ENCODE measurements at places on chromosomes 4 and X.

DNA sequence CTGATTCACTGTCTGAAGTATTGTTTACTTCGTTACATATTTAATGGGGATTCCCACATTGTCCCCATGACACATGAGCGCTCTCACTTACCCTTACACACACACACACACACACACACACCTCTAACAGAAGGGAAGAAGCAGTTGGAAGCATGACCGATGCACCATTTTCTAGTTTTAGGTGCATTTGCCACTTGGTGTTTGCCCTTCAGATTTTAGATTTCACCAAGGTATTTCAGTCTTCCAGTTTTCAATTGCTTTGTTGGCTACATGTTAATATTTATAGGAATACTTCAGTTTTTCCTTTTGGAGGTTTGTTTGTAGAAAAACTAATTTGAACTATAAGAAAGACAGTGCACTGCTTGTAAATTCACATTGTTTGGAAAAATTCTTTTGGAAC lies 3.1 kb downstream of the POU4F2 start:
- DNase-seq = no peak

GRCh38 chr4:54228056-54228527 lies 1.0 kb upstream of the PDGFRA start:
- DNase-seq = peak; percentile 97

GRCh38 chr4:182698212-182698611 lies 219.0 kb downstream of the DCTD start:
- DNase-seq = no peak

GRCh38 chrX:97267396-97268181 lies 383.9 kb downstream of the RPA4 start:
- DNase-seq = no peak

DNA sequence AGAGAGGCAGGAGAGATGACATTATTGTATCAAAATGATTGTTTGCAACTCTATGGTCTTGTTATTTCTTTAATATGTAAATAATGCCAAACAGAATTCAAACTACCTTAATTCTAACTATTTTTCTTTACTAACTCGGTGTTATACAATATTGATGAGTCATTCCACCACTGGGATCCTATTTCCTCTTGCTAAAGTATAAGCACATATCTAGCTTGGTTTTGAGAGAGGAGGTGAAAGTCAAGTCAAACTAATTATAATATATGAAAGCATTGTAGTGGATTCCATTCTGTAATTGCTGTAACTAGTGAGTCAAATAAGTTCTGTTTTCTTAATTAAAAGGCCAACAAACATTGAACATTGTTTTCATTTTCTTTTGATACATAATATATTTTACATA lies 837.6 kb downstream of the PDHA2 start:
- DNase-seq = no peak

DNA sequence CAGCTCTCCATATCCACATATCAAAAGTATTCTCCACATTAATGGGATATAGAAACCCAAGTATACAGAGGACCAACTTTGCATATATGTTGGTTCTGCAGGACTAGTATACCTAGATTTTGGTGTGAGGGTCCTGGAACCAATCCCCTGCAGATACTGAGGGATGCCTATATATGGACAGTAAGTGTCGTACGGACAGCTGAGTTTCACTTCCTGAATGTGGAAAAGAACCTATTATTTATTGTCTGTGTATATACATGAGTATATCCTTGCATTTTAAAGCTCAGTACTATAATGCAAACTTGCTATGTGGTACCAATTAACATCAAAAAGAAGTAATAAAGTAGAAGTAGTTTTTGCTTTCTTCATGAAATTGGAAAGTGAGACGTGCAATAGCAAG lies 101.9 kb downstream of the FBXW7 start:
- no peak for DNase-seq

DNA sequence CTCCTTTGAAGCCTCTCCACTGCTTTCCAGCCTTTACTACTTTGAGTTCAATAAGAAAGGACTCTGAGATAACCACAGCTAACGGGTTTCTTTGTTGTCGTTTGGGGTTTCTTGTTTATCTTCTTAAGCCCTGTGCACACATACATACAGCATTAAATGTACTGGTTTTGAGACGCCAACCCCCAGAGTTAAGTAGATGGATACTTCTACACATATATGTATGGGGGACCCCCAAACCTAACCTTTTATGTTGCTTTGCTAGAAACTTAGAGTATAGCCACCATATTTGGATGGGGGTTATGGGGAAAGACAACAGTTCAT lies 697 bp downstream of the CEP135 start:
- no peak for DNase-seq

GRCh38 chr4:123569541-123569940 lies 172.9 kb downstream of the SPRY1 start:
- DNase-seq = no peak

DNA sequence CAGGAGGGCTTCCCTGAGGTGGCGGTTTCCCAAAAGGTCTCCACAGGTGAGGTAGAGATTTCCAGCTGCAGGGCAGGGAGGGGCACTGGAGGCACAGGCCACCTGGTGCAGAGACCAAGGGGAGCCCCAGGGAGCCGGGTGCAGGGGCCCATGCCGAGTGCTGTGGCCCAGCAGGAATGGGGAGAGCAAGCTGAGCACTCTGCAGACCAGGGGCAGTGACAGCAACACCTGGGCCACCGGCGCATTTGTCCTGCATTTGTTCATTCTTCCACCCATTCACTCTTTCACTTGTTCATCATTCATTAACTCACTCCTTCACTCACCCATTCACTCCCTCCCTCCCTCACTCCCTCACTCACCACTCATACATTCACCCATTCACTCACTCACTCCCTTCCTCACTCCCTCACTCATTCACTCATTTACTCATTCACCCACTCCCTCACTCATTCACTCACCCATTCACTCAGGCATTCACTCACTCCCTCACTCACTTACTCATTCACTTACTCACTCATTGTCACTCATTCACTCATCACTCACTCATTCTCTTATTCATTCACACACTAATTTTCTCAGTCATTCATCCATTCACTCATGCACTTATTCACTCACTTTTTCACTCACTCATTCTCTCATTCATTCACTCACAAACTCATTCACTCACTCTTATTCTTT lies 16.3 kb downstream of the CPZ start:
- DNase-seq = no peak

GRCh38 chr4:13893211-13893610 lies 265.7 kb upstream of the BOD1L1 start:
- no peak for DNase-seq

GRCh38 chr4:152007111-152007510 lies 246.3 kb upstream of the GATB start:
- DNase-seq = no peak

DNA sequence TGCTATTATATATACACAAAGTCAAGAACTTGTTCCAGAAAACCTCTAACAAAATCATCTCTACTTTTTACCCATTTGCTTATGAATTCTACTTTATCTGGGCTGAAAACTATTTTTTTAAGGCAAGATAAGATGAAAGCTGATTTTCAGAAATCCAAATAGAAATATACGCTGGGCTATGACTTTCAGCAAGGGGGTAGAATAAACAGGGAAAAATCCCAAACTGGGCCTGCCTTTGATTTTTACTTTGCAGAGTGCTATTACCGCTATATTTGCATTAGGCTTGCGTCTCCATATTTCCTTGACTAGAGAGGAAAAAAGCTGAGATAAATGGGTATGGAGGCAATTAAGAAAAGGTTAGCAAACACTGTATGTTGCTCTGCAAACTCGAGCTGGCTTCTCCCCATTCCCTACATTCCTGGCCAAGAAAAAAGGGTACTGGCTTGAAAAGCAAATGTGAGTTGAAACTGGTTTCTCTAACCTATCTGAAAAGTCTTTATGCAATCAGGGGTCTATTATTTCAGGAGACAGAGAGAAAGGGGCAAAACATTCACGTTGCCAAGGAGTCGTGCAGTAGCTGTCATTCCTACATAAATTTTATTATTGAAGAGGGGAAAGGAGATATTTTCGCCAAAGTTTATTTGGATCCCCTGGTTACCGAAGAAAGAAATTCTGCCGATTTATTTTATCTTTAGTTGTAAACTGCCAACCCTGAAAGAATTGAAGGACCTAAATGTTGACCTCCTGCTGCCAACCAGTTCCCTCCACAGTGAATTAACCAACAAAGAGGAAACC lies 2.2 kb downstream of the TMEM47 start:
- no peak for DNase-seq

- DNase-seq = no peak
Measured at GRCh38 chr4:141002323-141002805, 130.9 kb downstream of the RNF150 start.

DNA sequence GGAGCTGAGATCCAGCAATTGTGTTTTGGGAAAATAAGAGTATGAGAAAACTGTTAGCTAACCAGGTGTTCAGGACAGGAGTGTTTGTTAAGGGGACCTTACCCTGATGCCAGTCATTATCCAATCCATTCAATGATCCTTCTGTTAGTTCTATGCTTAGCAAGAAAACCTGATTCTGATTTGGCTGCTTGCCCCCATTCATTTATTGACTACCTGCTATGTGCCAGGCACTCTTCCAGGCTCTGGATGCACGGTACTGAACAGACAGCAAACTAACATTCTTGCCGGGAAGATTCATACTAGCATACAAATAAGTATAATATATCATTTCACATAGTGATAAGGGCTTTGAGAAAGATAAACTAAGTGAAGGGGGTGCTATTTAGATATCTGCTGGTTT lies 1.0 kb upstream of the MECP2 start:
- no peak for DNase-seq

DNA sequence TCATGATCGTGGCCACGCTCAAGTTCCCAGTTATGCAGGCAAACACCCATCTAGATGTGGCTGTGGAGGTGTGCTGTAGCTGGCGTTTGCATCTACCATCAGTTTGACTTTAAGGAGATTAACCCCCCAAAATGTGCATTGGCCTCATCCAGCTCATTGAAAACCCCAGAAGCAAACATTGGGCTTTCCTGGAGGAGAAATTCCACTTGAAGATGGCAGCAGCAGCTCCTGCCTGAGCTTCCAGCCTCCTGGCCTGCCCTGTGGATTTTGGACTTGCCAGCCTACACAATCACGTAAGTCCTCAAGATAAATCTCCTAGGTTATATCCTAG lies 30.2 kb upstream of the SLC25A6 start:
- DNase-seq = no peak

- DNase-seq = no peak
Measured at GRCh38 chr4:39037491-39037825, 5.2 kb upstream of the TMEM156 start.

DNA sequence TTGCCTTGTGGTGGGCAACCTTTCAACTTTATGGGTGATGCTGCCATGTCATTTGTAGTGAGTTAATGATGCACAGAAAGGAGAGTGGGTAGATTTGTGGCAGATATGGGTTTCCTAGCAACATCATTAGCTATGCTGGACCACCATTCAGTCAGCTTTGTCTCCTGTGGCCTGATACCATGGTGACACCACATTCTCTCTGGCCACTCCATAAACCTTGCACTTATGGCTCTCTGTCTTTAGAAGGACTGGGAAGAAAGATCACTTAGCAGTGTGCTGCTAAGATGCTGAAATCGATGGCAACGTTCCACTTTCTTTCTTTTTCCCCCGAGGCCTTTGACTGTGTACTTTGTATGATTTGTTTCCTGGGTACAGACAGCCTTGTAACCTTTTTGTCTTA lies 95.0 kb upstream of the SOX3 start:
- DNase-seq = no peak

DNA sequence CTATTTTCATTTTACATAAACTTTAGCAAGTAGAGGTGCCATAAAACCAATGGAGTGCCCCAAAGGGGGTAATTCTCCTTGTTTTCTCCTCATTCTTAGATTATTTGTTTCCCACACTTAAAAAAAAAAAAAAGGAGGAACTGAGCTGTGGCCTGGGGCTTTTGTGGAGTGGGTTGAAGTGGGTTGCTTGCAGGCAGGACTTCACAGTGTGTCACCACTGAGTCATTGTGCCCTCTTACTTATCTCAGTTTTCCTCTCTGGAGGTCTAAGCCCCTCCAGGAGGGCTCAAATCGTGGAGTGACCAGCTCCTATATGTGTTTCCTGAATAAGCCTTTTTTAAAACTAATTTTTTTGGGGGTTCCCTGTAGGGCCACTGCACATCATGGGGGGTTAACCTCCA lies 69.0 kb downstream of the SLC16A2 start:
- no peak for DNase-seq

GRCh38 chr4:83905952-83906351 lies 370.0 kb downstream of the GPAT3 start:
- DNase-seq = no peak

GRCh38 chrX:132266583-132267355 lies 47.5 kb upstream of the RAP2C start:
- DNase-seq = no peak

Data from HuH-7.5 (cell line).